ENCODE measurements at places on chromosomes 7 and 10. TPM values are rescaled to one million over a fixed set of nuclear protein-coding genes. Genes with fewer than 3 reads are reported as not detected.

Gene OPALIN
- not detected for total RNA-seq

Gene CHCHD3
- total RNA-seq: 109 TPM

Gene EMX2
- not detected for total RNA-seq

Gene SSMEM1
- not detected for total RNA-seq

Gene FZD8
- 1.8 TPM for total RNA-seq

Gene SPACDR
- 1.5 TPM for total RNA-seq

Gene LRRD1
- total RNA-seq: 0.05 TPM

GRCh38 chr10:14474656-14475055, 143.9 kb upstream of the FRMD4A start:
- DNase-seq: no peak

DNA sequence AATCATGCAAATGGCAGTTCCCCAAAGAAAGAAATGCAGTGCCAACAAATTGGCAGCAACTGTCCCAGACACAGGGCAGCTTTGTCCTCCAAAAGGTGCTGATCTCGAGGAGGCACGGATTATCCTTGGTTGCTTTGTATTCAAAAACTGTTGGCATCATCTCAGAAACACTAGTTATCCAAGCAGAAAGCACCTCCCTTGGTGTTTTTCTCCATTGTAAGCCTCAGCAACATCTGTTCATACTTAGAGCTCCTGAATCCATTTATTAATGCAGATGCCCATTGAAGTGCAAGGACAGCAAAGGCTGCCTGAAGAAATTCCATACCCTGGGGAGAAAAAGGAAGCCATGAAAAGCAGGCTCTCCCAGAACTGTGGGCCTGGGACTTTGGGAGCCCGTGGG, 1.1 kb upstream of the NPS start:
- DNase-seq: no peak

DNA sequence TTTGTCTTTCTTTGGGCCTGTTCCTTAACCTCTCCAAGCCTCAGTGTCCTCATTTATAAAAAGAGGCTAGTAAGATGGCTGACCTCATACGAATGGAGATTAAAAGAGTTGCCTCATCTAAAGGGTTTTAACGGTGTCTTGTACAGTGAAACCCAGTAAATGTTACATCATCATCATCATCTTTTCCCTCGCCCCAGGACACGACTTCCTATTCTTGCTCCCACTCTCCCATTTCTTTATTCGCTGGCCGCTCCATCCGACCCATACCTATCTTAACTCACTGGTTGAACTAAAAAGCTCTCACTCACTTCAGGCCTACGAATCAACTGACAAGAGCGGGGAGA, 554 bp downstream of the FRA10AC1 start:
- no peak for DNase-seq

DNA sequence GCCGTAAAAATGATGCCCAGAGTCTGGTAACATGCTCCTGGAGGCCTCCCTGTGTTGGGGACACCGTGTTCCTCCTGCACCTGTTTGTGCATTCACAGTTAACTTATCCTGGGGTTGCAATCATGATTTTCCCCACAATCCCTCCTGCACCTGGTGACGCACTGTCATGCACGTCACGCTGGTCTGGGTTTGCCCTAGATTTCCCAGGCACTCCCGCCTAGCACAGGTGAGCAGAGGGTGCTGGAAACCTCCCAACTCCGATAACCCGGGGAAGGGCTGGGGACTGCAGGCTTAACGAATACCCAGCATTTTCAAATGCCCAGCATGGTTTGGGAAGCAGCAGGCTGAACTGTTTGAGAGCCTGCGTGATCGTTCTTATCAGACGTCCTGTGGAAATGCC, 427.1 kb downstream of the TCERG1L start:
- DNase-seq: no peak

DNA sequence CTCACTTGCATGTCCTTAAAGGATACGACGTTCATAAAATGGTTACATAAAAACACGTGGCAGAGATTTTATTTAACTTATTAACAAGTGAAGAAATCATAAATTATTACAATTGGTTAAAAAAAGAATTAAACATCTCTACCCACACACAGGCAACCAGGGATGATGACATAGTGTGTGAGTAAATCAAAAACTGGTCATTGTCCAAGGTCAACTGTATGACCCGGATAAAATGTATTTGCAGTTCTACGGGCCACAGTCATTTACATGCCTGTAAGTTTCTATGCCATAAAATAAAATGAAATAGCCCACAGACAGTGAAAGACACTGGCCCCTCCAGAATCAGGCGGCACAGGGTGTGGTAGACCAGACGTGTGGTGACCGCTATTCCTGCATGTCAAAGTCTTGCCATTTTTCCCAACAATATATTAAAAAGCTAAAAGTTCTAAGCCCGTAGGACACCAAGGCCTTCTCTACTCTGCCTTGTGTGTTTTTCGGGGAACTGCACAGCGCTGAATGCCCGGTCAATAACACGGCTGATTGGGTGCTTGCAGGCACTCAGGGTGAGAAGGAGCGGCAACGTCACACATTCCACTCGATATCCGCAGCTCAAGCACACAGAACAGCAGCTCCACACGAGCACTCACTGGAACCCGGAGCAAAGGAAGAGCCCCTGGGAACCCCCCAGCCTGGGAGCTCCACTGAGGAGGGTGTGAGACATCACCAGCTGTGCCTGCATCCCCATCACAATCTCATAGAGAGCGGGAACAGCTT, 143.3 kb upstream of the PPP2R2D start:
- no peak for DNase-seq

Data from Panc1 (cell line).